Adipocyte (in vitro differentiated cells): ENCODE measurements at places on chromosomes 6 and 20.

DNA sequence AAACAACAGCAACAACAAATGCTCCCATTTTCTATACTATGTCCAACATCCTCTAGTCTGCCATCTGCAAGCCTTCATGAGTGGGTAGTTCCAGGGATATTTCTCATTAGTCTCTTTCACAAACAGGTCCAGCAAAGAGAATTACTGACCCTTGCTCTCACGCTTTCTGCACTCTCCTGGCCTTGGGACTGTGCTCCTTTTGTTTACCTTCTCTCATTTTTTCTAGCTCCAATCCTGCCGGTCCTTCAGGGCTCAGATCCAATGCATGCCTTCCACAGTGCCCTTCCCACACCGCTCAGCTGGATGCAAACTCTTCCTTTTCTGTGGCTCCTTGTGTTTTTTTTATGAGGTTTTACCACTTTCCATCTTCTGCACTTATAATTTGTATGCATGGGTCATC lies 47.2 kb downstream of the ADTRP start:
- DNase-seq = no peak

- DNase-seq = peak; percentile 47
Observed at GRCh38 chr6:88890860-88891845, 72.3 kb downstream of the RNGTT start.

- DNase-seq = no peak
Observed at GRCh38 chr6:25287941-25288340, 8.8 kb downstream of the CARMIL1 start.

- peak; percentile 82 for DNase-seq
Observed at GRCh38 chr6:111642463-111643158, 36.9 kb upstream of the TRAF3IP2 start.

DNA sequence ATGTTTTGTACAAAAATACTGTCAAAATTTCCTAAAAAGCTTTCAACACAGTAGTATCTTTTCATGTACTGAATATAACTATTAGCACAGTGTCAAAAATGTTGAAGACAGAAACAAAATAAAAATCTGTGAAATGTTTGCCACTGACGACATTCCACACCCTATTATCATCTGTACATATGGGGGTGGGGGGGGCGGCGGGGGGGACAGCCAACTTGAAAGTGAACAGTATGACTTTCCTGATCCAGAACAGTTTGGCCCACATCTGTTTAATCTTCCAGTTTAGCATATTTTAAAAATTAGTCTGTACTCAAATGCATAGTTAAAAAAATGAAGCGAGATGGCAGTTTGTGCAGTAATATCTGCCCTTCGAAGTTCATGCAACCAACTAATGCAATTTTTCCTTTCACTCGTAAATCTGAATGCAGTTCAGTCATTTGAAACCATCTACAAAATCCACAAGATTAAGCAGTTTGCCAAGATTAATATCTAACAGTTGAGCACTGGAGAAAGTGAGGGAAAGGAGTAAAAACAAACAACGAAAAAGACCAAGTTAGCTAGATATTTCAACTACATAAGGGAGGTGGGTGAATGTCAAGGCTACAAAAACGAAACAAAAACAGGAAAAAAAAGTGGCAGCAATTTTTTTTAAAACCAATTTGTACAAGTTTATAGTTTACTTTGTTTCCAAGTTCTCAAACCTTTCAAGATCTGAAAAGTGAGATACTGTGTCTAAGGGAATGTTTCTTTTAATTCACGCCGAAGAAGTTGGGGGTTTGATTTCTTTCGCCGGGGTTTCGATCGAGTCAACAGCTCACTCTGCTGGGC lies 1.9 kb downstream of the CITED2 start:
- DNase-seq = peak; percentile 29

- DNase-seq = no peak
Observed at GRCh38 chr20:775679-776135, 7.4 kb upstream of the SLC52A3 start.

GRCh38 chr6:83092756-83093399 lies 25.4 kb downstream of the DOP1A start:
- DNase-seq = peak; percentile 56
